Fibroblast of skin of back (primary cell): ENCODE measurements at places on chromosomes 12 and 14.

DNA sequence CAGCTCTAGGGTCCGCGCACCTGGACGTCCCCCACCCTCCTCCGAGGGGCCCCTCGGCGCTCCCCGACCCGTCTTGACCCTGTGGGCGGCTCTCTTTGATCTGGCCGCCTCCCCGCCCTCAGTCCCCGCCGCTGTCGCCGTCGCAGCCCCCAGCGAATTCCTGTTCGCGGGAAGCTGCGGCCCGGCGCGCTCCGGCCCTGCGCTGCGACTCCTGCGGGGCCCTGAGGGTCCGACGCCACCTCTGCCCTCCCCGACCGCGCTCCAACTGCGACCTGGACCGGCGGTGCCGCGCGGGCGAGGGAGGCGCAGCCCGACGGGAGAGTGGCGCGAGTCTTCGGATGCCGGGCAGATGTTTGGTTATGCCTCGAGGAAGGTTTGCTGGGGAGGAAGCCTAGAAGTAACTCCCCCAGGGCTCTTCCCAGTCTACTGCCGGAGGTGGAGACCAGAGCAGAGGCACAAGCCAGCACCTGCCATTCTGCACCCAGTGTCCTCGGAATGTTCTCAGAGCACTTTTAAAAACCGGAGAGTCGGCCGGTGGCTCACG is 440 bp upstream of the ISM2 start:
- DNase-seq, result peak; percentile 3

DNA sequence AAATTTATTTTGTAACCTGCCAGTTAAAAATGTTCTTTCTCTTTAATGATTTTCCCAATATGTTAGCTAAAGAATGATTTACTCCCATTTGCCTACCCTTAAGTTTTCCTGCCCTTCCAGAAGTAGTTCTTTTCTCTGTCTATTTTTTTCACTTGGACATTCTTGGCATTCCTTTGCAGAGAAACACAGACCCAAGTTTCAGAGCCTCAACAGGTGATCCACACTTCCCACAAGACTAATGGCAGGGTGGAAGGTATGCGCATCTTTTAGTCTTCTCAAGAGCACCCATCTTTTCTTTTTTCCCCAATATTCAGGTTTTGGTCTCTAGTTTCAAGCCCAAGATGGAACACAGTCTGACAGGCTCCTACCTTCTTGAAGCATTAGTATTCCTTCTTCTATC is 420.7 kb downstream of the ADAMTS20 start:
- DNase-seq, result peak; percentile 28

GRCh38 chr14:26143057-26143456 is 454.8 kb downstream of the NOVA1 start:
- no peak for DNase-seq

DNA sequence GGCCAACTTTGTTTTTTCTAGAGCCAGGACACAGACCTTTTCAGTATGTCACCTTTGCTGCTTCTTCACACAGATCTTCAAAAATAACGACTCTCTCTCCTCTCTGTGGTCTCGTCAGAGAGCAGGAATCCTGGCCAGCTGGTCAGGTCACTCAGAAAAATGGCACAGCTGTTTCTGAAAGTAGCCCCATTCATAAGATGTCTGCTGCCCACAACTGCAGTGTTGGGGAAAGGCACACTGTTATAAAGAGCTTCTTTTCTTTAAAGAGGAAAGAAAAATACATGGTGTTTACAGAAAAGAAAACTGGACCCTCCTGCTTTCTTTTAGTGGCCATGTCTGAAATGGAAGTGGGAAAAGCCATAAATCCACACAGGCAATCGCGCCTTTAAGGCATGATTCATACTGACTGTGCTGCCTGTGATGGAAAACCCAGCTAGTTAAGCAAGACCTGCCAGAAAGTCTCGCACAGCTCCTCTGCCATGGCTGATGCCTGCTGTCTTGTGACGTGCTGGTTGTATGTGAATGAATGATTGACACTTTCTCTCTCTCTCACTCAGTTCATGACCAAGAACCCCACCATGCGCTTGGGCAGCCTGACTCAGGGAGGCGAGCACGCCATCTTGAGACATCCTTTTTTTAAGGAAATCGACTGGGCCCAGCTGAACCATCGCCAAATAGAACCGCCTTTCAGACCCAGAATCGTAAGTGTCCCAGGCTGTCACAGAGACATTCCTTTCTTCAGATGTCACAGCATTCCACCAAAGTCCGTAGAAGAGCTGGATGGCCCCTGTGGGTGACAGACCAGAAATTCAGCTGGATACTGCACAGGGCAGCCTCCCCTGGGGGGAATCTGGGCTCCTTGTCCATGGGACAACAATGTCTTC is 147.9 kb upstream of the HIF1A start:
- peak; percentile 83 for DNase-seq
